ENCODE measurements at places on chromosomes 4 and X.

DNA sequence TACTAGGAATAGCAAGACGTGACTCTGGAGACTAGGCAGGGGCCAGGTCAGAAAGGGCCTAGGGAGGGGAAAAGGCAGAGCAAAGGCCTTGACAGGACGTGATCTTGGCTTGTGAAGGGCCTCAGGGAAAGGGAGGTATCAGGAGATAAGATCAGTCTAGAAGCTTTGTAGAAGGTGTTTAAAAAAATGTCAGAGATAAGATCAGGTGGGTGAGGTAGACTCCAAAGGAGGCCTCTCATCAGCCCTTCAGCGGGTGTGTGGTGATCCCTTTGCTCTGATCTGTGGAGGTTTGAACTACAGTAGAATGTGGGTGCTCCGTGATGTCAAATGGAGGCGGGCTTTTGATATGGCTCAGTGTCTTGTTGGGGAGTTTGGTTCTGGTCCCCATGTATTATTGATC, 78.8 kb upstream of the PRPS1 start:
- no peak for DNase-seq

DNA sequence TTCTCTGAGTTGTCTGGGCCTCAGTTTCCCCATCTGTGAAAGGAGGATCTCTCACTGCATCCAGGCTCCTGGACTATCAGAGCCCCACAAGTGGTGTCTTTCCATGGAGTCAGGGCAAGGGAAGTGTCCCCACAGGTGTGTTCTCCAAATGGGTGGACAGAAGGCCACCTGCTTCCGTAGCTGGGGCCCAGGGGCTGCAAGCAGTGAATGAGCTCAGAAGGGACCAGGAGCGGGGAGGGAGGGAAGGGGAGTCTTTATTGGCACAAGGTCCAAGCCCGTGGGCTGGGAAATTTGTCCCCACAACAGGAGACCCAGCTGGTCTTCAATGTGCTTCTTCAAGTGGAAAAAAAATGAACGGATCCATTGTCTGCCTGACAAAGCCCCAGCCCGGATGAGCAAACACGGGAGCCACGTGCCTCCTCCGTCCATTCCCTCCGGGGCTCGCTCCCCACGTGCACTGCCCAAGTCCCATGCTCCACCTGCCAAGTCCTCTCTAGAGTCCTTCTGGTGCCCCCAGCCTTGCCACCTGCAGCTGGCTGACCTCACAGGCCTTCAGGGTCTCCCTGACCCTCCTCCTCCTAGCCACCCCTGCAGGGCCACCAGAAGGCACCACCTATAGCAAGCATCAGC, 72.0 kb downstream of the JAKMIP1 start:
- no peak for DNase-seq

GRCh38 chr4:98522636-98523395, 135.6 kb downstream of the TSPAN5 start:
- DNase-seq = no peak

- no peak for DNase-seq
These were observed 29.1 kb downstream of the TBL1X start for GRCh38 chrX:9493936-9494335.

GRCh38 chrX:34546366-34546765, 110.7 kb downstream of the TMEM47 start:
- DNase-seq = no peak

GRCh38 chr4:106109929-106110328, 206.1 kb downstream of the TBCK start:
- DNase-seq = no peak

DNA sequence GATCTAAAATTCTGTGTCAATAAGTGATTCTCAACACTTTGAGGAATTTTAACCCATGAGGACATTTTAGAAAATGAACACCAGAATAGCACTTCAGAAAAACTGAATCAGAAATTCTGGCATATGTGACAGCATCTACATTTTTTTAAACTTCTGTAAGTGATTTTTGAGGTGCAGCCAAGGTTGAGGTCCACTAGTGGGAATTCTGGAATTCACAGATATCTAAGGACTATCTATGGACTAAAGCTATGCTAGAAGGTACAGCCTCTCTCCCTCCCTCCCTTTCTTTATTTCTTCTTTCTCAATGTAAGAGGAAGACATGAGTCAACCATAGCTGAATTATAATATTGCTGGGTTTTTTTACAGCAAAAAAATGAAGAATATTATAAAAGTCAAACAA, 508.2 kb upstream of the ATOH1 start:
- DNase-seq = no peak

Data from mesothelial cell of epicardium (in vitro differentiated cells).